ENCODE measurements at places on chromosomes 13 and 19. TPM values are rescaled to one million over a fixed set of nuclear protein-coding genes. Genes with fewer than 3 reads are reported as not detected.

DNA sequence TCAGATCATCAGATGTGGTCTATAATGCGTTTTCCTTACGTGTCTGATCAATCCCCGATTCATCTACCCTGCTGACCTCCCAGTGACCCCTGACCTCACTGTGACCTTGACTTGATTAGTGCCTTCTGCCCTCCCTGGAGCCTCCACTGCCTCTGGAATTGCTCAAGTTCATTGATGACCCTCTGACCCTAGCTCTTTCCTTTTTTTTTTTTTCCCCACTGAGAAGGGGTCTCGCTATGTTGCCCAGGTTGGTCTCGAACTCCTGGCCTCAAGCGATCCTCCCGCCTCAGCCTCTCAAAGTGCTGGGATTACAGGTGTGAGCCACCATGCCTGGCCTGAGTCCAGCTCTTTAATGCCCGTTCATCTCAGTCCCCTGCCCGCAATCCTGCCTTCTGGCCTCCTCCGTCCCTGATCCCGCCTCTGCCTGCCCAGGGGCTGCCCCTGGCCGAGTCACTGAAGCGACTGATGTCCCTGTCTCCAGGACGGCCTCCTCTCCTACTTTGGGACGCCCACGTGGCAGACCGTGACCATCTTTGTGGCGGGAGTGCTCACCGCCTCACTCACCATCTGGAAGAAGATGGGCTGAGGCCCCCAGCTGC is 4.0 kb upstream of the FTL start:
- DNase-seq = no peak

GRCh38 chr13:28582225-28582891 is 76.6 kb upstream of the POMP start:
- DNase-seq = no peak

- no peak for DNase-seq
These were observed 179.7 kb downstream of the ABCC4 start for GRCh38 chr13:95121516-95121915.

- DNase-seq = no peak
These were observed 22.5 kb downstream of the ZIC5 start for GRCh38 chr13:99948907-99949678.

GRCh38 chr13:81018936-81019335 is 678.0 kb upstream of the SPRY2 start:
- no peak for DNase-seq

GRCh38 chr19:41269055-41269454 is 4.9 kb downstream of the HNRNPUL1 start:
- no peak for DNase-seq

- DNase-seq = no peak
These were observed 1189.2 kb downstream of the EFNB2 start for GRCh38 chr13:105346141-105346775.

GRCh38 chr13:27792393-27793218 is at the start of gene GSX1:
Gene GSX1, plus strand, starts transcription at chr13:27792483. Its CDS starts 208 bp downstream, at chr13:27792691.
- peak; percentile 33 for DNase-seq

GRCh38 chr19:56372281-56372680 is 21.1 kb downstream of the ZNF582 start:
- no peak for DNase-seq

DNA sequence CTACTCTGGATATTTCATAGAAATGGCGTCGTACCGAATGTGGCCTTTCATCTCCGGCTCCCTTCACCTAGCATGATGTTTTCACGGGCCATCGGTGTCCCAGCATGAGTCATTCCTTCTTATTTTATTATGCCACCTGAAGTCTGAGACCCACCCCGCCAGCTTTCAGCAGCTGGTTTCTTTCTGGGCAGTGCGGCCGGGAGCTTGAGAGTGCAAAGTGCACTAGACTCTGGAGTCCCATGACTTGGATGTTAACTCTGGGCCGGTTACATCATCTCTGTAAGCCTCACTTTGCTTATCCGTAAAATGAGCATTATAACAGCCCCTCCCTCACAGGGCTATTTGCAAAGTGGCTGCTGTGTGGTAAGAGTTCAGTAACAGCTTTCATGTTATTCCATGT is 5.8 kb upstream of the KMT5C start:
- no peak for DNase-seq

- no peak for DNase-seq
These were observed 887.3 kb downstream of the DIAPH3 start for GRCh38 chr13:59276436-59276835.

- DNase-seq = no peak
These were observed 27.2 kb downstream of the WASF3 start for GRCh38 chr13:26584713-26585112.

DNA sequence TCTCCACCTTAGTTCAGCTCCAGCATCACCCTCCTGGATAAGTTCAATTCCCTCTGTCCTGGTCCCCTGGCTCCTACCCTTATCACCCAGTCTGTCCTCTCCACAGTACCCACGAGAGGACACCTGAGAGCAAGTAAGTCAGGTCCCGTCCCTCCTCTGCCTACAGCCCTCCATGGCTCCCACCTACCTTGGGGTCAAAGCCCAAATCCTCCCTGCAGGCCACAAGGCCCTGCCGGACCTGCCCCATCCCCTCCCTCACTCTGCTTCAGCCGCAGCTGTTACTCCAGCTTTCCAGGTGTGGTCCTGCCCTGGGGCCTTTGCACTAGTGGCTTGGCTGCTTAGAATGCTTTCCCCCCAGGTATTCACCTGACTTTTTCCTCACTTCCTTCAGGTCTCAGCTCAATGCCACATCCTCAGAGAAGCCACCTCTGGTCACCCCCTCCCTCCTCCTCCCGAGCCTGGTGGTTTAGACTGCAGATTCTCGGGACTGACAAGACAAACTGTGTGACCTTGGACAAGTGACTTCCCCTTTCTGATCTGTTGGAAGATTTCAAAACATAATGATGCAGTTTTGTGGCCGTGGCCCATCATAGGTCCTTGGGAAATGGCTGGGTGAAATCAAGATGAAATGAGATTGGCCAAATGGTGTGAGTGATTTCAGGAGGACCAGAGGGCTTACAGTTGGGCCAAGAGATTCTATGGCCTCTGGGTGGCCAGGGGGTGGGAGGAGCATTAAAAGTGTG is 3.6 kb downstream of the TUBB4A start:
- no peak for DNase-seq

- no peak for DNase-seq
These were observed 1390.7 kb downstream of the SLITRK5 start for GRCh38 chr13:89061821-89062220.

GRCh38 chr13:70960841-70961443 is 852.7 kb upstream of the KLHL1 start:
- DNase-seq = no peak

GRCh38 chr13:20473139-20473538 is 52.5 kb downstream of the CRYL1 start:
- DNase-seq = no peak

DNA sequence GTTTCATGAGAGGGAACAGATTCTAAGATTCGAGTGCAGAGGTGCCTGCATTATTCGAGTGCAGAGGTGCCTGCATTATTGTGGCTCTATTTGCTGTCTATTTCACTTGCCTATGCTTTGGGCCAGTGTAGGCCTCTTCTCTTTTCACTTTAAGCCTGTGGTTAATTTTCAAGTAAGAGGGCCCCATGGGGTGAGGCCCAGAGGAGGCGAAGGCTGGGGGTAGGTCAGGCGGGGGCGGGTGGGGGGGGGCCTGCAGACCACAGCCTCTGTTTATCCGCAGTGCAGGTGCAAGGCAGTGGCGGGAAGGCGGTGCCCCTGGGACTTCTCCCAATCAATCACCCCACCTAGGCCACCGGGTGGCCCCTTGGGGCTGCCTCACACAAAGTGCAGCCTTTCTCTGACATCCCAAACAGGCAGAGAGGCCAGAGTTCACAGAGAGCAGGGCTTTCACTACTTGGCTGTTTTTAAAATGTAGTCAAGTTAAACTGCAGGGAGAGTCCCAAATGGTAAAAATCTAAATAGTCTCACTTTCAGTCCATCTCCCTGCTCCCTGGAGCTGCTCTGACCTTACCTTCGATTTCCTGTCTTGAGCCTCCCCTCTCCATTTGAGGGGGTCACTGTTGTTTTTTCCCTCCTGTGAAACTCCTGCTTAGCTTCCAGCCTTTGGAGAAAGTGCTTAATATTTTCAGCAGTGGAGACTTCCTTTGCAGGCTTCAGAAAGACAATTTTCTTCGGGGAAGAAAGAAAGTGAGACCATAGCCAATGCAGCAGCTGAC is 249.0 kb downstream of the DLEU7 start:
- peak; percentile 76 for DNase-seq

- DNase-seq = no peak
These were observed 43.4 kb downstream of the DHRS12 start for GRCh38 chr13:51760592-51760991.

- no peak for DNase-seq
These were observed 32.1 kb upstream of the SLITRK1 start for GRCh38 chr13:83914368-83914767.

DNA sequence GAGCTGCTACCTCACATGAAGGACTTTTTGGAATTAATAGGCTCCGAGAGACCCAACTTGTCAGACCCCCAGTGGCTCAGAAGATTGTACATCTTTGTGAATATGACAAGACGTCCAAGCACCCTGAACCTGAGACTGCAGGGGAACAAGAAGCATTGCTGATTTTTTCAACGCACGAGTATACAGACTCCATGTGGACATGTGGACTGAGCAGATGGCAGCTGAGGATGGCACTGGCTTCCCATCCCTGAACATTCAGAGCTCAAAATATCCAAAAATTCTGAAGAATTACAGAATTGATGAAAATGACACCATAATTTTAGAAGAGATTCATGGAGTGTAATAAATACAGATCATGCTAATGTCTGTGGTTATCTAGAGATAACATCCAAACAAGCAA is 254.1 kb downstream of the MZT1 start:
- no peak for DNase-seq

DNA sequence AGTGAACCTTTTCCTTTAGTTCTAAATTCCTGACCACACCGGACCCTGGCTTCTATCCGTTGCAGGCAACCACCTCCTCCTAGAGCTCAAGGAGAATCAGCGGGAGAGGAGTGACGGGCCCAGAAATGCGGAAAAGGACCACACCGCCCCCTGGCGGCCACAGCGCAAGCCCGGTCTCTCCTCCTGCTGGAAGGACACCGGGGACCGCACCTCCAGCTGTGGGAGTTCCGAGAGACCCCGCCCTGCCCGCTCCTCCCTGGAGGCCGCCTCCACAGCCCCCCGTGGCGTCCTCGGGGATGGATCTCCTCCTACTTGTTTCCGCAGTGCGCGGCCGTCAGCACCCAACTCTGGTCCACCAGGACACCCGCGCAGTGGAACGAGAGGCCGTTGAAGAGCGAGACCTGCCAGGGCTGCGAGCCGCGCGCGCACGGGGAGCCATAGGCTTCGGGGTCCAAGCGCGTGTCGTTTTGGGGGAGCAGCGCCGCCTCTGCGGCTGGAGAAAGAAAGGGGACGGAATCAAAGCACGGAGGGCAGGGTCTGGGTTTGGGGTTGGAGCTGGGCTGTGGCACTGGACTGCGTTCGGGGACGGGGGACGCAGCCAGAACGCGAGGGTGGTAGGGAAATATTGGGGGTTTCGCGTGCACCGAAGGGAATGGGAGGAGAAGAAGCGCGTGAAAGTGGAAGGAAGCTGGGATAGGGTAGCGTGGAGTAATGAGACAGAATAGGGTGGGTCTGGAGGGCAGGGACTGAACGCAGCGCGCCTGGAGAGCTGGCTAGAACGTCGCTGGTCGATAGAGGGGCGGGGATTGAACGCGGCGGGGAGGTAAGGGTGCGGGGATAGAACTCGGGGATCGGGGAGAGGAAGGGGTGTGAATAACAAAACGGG is 2.5 kb downstream of the KLK10 start:
- peak; percentile 21 for DNase-seq

DNA sequence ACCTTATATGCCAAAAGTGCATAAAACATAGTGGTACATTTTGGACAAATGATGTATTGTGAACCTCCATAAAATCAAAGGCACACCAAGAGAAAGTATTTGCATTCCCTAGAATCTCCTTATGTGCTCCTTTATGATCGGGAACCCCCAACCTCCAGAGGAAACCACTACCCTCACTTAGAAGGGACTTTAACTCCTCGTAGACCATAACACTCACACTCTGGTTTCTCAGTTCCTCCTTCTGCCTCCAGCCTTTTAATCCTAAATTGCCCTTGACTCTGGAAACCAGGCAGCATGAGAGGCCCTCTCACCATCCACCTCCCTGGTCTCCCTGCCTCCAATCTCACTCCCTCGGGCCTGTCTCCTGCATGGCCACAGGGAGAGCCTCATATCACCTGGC is 9.8 kb upstream of the KCNN4 start:
- no peak for DNase-seq

DNA sequence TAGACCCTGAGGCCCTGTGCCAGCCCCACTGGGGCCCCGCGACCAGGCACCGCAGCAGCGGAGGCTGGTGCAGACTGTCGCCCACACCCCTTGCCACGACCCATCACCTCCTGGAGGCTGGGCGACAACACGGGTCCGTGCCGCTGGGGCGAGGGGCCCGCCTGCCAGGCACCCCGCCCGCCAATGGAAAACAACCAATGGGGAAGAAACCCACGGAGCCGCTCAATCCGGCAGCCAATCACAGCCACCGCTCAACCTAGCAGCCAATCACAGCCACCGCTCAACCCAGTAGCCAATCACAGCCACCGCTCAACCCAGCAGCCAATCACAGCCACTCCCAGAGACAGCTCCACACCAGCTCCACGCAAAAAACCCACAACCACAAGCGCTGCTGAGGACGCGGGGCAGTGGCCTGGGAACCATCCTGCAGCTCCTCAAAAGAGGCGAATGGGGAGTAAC is 29.7 kb downstream of the GPX4 start:
- DNase-seq = peak; percentile 64

DNA sequence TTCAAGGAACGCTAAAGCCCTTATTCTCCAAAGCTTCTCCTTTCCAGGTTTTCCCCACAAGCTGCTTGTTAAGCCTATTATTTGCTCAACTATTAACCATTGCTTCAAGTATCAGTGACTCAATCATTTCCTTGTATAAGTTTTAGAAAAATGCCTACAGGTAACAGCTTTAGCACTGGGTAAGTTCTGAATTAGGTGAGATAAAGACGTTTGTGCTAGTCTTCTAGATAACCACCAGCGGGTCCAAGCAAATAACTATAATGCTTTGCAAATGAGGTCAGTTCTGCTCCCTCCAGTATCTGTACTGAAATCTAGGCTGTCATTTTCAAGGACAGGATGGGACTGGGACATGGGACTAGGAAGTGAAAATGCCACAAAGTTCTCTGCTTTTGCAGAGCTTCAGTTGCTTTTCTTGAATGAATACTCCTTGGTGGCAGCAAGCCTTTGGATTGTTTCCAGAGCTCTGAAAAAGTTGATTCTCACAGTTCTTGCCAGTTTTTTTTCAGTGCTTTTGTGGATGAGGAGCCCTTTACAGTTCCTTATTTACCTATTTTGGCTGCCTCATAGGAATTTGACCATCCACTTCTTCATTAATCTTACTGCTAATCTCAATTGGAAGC is 1487.7 kb downstream of the EFNB2 start:
- no peak for DNase-seq

DLEU7 gene
- not detected for total RNA-seq

CDX2 gene
- not detected for total RNA-seq

GNA15 gene
- 0.80 TPM for total RNA-seq

ZNF560 gene
- total RNA-seq = 0.15 TPM

CCDC122 gene
- 7.1 TPM for total RNA-seq

PNMA8A gene
- total RNA-seq = not detected

C1QTNF9 gene
- total RNA-seq = not detected

PLPPR2 gene
- total RNA-seq = 1.5 TPM

ZNF805 gene
- 20.3 TPM for total RNA-seq
